Omental fat pad (tissue), 4 donors: ENCODE measurements at places on chromosomes 7 and 10.

GRCh38 chr7:31335884-31336201, 4.7 kb downstream of the NEUROD6 start:
- DNase-seq, result no peak

GRCh38 chr10:10598297-10598696, 419.4 kb upstream of the CELF2 start:
- DNase-seq, result no peak

GRCh38 chr10:128908099-128908498, 558.9 kb upstream of the MGMT start:
- DNase-seq, result no peak

- no peak for DNase-seq
Measured at GRCh38 chr7:144481833-144482232, 78.3 kb upstream of the NOBOX start.

GRCh38 chr10:130021383-130021950, 57.4 kb upstream of the EBF3 start:
- DNase-seq, result no peak

GRCh38 chr10:10897400-10897799, 120.3 kb upstream of the CELF2 start:
- no peak for DNase-seq

- DNase-seq, result no peak
Measured at GRCh38 chr10:95240811-95241210, 46.8 kb downstream of the ACSM6 start.

DNA sequence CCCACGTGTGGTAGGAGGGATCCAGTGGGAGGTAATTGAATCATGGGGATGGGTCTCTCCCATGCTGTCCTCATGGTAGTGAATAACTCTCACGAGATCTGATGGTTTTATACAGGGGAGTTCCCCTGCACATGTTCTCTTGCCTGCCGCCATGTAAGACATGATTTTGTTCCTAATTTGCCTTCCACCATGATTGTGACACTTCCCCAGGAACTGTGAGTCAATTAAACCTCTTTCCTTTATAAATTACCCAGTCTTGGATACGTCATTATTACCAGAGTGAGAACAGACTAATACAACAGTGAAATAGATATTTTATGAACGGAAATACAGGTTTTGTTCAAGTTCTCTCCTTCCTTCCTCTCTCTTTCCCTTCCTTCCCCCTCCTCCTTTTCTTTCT, 15.8 kb downstream of the CALD1 start:
- DNase-seq, result no peak

GRCh38 chr7:32072397-32072796, 2.2 kb upstream of the PDE1C start:
- DNase-seq, result no peak

DNA sequence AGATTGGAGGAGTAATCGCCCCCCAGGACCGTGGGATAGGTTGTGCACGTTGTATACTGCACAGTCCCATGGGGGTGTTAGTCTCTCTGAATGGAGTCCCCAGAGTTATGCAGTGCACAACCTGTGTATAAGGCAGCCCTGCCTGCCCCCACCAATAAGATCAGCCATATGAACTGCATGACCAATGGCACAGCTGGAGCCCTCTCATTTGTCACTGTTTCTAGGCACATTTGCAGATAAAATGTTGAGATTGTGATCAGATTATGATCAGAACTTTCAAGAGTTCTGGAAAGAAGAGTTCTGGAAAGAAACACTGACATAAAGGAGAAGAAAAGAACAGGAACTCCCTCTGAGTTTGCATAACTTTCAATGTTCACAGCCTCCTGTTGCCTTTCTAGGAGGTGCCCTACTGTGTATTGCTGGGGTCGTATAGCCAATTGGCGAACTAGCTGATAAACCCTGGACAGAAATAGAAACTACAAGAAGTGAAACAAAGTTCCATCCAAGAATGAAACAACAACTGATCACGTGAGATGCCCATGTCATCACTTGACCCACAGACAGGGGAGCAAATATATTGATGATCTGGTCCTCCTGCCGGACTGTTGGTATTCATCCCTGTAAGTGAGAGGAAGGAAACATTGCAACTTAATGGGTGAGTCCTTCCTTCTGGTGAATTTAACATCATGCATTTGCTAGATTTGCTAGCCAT, 49.6 kb upstream of the TOMM7 start:
- no peak for DNase-seq

DNA sequence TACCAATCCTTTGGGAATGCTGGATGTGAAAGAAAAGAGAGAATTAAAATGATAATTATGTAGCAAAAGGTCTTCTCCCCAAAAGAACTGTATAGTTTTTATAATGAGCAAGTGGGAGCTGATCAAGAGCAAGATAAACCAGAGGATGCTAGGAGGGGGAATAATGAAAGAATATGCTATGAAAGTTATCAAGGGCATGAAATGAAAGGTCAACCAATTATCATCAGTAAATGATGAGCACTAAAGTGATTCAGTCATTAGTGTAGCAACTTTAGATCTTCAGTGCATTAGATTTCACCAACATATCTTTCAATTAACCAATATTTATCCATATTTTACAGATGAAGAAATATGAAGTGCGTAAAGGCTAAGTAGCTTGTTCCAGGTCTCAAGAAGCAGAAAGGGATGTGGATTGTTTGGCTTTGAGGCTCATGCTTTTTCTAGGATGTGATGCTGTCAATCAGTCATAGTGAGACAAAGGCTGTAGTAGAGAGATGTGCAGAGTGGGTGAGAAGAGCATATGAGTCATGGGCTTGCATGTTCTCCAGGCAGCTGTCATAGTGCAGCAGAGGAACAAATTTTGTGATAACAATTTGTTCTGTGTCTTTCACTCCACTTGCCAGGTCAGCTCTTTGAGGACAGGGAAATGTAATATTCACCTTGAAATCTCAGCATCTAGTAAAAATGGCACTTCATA, 5.7 kb upstream of the OR2F2 start:
- DNase-seq, result no peak

GRCh38 chr10:102200751-102201640, 25.1 kb upstream of the ELOVL3 start:
- no peak for DNase-seq

DNA sequence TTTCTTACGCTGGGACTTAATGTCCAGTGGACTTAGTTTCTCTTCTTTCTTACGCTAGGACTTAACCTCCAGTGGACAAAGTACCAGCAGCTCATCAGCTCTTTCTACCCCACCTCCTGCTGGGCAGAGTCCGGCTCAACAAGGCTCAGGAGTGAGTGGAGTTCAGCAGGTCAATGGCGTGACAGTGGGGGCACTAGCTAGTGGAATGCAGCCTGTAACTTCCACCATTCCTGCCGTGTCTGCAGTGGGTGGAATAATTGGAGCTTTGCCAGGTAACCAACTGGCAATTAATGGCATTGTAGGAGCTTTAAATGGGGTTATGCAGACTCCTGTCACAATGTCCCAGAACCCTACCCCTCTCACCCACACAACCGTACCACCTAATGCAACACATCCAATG, 199.7 kb downstream of the MLLT10 start:
- no peak for DNase-seq

DNA sequence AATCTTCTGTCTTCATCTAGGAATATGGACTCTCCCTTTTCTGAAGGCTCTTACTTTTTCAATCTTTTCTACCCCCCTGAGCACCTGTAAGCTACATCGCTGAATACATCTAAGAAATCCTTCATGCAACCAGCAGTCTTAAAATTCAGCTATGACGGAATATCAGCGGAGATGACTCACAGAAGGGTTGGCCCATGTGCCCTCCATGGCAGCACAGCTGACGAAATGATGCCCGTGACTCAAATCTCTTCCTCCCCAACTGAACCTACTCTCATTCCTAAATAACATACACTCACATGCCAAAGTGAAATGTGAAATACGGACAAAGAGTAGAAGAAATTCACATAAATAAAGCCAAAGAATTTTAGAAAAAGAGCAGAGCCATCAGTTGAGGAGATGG, 30.3 kb upstream of the NCAPG2 start:
- no peak for DNase-seq

DNA sequence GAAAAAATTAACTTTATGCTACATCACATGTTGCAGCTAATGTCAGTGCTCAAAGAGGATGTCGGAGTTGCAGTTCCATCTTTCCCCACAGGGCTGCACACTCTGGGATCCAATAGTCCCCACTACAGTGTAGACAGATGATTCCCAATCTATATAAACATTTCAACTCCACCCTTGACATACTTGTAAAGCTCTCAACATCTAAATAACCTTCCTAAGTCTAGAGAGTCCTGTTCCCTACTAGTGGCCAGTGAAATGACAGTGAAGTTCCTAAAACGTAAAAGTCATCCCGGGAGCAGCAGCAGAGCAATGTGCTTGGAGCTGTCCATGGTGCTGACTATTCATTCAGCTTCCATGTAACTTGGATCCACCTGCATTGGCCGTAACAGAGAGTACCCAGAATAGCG, 145.1 kb downstream of the GRM8 start:
- no peak for DNase-seq

- no peak for DNase-seq
Measured at GRCh38 chr10:104127411-104127810, 5.4 kb downstream of the SFR1 start.
